ENCODE measurements at places on chromosomes 5 and 9. TPM values are rescaled to one million over a fixed set of nuclear protein-coding genes. Genes with fewer than 3 reads are reported as not detected.
A peak's percentile ranks its signal among the peaks of the same experiment; 100 is the strongest.

- DNase-seq, result no peak
Measured at GRCh38 chr9:37198831-37199230, 78.5 kb downstream of the ZCCHC7 start.

- no peak for DNase-seq
Measured at GRCh38 chr5:110094109-110094508, 404.4 kb downstream of the MAN2A1 start.

GRCh38 chr9:130731355-130731754 lies 37.8 kb downstream of the EXOSC2 start:
- DNase-seq, result peak; percentile 11

- DNase-seq, result peak; percentile 31
Measured at GRCh38 chr5:145237843-145238242, 597.3 kb downstream of the PRELID2 start.

DNA sequence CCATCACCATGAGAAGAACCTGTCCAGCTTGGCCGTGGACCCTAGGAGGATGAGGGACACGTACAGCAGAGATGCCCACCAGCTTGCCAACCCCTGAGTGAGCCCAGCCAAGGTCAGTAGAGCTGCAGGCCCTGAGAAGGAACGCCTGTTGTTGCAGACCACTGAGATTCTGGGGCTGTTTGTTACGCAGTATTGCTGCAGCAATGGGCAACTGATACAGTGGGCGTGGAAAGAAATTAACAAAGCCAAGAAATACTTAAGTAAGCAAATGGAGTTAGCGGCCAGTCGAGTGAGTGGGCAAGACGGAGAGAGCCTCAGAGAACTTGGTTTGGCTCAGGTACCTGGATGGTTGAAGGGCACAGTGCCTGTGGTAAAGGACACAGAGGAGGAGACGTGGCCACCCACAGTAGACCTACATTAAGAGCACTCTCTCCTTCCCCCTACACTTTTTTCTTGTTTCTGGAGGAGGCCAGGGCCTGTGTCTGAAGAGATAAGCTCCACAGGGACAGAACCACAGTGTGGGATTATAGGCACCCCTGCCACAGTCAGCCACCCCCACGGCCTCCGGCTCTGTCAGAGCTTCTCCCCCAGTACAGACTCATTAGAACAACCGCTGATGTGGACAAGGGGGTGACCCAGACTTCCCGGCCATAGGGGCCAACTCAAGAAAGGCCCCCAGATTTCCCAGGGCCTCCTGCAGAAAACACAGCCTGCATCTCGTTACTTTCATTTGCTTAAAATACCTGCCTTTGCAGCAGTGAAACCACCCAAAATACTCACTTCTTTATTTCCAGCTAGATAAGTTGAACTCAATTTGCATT lies 40.1 kb upstream of the GRHPR start:
- no peak for DNase-seq

LRRC19 gene
- not detected for total RNA-seq

PRLR gene
- total RNA-seq, result 1.1 TPM

ANKRD18A gene
- total RNA-seq, result 33.7 TPM
